ENCODE measurements at places on chromosomes 5 and 9. TPM values are rescaled to one million over a fixed set of nuclear protein-coding genes. Genes with fewer than 3 reads are reported as not detected.

OR13C3 gene
- not detected for total RNA-seq

- no peak for DNase-seq
These were observed 13.2 kb upstream of the IER5L start for GRCh38 chr9:129191234-129191633.

DNA sequence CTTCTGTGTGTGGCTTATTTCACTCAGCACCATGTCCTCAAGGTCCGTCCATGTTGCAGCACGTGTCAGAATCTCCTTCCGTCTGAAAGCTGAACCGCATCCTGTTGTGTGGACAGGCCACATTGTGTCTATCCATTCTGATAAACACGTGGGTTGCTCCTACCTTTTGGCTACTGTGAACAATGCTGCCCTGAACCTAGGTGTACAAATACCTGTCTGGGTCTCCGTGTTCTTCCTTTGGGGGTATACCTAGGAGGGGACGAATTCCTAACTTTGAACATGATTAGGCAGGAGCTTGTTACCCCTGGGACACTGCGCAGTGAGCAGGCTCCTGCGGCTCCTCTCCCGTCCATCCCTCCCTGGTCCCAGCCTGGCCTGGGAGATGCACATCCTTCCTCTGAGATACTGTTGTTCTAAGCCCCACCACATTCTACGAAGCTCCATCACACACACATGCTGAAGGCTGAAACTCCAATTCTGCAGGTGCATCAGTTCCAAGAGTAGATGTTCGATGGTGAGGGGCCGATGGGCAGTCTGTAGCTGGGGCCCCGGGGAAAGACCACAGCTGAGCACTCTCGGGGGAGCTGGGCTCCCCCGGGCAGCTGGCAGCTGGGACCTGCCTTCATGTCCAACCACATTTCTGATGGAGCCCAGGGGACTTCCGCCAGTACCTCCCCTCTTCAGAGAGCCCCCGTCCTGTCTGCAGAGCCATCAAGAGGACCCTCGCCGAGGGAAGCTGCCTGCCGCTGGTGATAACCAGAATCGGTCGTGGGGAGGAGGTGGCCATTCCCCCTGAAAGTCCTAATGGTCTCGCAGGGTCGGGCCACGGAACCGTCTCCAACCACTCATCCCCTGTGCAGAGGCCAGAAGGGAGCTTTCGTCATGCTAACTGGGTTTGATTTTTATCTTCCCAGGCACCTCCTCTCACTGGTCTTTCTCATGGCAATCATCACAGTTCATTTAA is 120.9 kb downstream of the COL23A1 start:
- no peak for DNase-seq

DNA sequence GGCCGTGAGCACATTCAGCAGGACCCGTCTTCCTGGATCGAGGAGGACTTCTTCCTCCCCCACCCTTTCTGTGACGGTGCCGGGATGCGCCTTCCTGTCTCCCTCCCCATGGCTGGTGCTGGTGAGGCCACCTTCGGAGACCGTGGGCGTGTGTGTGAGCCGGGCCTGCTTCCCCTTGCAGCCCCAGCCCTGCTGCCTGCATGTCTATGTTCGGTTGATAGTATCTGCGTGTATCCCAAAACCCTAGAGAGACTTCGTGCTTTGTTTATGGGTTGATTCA is 12.8 kb downstream of the CEP72 start:
- DNase-seq: no peak

GRCh38 chr5:143931986-143932385 is 120.0 kb downstream of the HMHB1 start:
- no peak for DNase-seq

- peak; percentile 72 for DNase-seq
These were observed 29.0 kb downstream of the ADRB2 start for GRCh38 chr5:148855249-148856008.

- DNase-seq: no peak
These were observed 483.2 kb downstream of the CDH10 start for GRCh38 chr5:24161559-24161958.

TERT gene
- total RNA-seq: not detected
